ENCODE measurements at places on chromosomes 2 and 18. TPM values are rescaled to one million over a fixed set of nuclear protein-coding genes. Genes with fewer than 3 reads are reported as not detected.

DNA sequence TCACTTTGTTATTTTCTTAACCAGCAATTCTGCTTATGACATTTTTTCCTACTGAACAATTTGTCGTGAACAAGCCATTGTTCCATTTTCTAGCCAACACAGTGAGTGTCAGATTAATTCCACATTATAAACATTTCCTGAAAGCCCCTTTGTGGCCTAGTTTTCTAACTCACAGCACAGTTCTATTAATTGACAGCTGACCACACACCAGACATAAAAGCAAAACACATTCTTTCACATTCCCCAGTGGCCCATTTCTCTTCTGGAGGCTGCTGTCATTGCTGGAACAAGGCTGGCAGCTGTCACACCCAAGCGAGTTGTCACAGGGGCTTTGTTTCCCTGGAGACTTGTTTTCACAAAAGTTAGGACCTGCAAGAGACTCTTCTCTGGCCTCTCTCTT is 50.7 kb downstream of the RNF152 start:
- DNase-seq = no peak

DNA sequence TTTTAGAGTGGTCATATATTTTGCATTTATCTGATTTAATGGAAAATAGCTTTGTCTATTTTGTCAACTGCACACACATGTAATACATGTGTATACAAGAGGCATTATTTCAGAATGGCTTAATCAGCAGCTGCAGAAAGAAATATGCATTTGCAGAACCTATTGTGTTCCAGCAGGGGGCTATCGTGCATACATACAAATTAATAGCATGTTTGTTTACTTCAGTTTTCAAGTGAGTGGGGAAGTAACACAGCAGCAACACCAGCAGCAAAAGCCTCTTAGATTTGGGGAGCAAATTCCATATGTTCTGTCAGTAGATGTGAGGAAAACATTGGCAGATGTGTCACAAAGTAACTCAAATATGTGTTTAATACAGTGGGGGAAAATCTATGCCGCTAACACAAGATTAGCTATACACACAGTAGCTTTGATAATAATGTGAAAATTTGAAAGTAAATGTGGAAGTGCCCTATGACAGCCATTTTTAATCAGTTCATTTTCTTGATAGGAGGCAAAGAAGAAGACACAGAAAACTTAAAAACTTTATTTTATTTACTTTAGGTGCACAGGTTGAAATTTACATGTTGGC is 218.1 kb downstream of the WDR7 start:
- no peak for DNase-seq

DNA sequence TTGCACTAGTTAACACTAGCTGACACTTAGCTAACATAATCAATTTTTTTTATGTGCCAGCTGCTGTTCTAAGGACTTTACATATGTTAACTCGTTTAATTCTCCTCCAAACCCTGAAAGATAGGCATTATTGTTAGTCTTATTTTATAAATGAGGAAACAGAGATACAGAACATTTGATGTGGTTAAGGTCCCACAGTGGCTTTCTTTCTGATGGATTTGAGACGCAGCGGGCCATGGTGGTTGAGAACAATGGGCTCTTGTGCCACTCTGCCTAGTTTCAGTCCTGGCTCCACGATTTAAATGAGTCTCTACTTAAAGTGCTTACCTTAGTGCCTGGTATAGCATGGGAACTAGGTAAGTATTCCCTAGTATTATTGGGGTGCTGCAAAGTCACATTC is 201.9 kb upstream of the SPRED2 start:
- DNase-seq = no peak

GRCh38 chr2:137947032-137947727 is 17.1 kb upstream of the HNMT start:
- DNase-seq = no peak

The HOXD3 gene
- 11.7 TPM for total RNA-seq

The REG3G gene
- total RNA-seq = not detected

The FOXD4L1 gene
- 1.3 TPM for total RNA-seq

The C2orf15 gene
- 0.44 TPM for total RNA-seq

The ANKRD30BL gene
- total RNA-seq = not detected

All from tibial nerve (tissue), 4 donors.